ENCODE measurements at places on chromosomes 12 and 14.

DNA sequence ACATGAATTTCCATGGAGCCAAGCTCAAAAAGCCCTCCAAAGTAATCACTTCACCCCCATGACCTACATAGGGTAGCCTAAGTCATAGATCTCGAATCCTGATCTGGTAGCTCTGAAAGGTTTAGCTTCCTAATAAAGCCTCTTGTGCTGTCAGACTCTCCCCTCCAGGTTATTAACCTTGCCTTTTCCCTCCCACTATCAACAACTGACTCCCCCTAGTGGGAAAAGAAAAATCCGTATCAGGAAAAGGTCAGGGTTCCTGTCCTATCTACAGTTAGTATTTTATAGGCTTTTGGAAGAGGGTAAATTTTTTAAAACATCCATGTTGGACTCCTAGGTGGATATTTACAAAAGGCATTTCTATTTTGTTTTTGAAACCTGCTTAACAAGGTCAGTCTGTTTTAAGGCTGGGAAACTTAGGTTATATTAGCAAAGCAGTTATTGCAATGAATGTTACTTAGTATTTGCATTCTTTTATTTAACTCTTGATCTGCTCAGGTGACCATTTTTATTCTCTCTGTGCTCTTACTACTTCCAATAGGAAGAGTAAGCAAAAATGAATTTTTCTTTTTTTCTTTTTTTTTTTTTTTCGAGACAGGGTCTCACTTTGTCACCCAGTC is 8.0 kb downstream of the YY1 start:
- peak; percentile 49 for DNase-seq

DNA sequence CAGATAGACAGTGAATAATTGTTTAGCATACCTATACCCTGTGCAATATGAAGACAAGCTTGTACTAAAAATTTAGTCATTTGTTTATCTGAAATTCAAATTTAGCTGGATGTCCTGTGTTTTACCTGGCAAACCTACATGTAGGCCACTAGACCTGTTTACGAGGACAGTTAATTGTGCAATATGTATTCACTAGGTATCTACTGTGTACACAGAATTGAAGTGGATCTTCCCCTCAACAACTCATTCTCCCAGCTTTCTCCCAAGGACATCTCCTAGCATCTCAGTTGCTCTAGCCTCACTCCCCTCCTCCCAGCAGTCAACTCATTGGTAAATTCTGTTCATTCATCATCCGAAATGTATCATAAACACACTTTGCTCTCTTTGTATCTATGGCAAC is 25.3 kb downstream of the AK7 start:
- no peak for DNase-seq

GRCh38 chr12:119491814-119492213 is 101.8 kb upstream of the TMEM233 start:
- no peak for DNase-seq

DNA sequence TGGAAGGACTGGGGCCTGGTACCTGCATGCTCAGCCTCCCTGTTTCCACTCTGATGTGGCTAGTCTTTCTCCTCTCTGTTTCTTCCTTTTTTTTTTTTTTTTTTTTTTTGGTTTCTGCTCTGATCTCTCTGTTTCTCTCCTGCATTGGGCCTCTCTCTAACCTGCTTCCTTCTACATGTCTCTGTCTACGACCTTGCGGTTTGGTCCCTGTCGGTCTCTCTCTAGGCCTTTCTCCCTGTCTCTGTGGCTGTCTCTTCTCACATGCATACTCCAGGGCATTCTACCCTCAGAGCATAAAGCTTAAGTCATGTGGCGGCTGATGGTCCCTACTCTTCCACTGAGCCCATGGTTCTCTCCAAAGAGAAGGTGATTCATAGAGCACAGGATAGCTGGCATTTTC is 1096.6 kb downstream of the BCL11B start:
- DNase-seq, result no peak

DNA sequence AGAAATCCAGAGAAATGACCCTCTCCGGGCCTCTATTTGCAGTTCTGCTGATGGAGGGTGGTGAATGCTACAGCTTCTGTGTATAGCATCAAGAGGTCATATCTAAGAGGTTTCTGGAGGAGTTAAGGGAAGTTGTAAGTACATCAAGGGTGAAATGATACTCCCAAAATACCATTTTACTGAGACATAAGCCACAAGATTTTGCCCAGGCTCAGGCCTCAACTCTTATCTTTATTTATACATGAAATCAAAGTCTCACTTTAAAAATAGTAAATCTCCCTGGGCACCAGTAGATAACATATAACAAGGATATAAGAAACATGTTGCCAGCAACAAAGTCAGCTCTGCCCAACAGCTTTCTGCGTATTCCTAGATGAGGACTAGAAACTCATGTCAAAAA is 40.4 kb downstream of the NIN start:
- DNase-seq, result no peak
